ENCODE measurements at places on chromosomes 16 and 17.

- peak; percentile 32 for DNase-seq
Measured at GRCh38 chr17:63446753-63447470, 806 bp upstream of the CYB561 start.

GRCh38 chr17:48883171-48883570 is 9.4 kb upstream of the ATP5MC1 start:
- DNase-seq = no peak

- DNase-seq = no peak
Measured at GRCh38 chr16:71214746-71215381, 15.7 kb downstream of the HYDIN start.

DNA sequence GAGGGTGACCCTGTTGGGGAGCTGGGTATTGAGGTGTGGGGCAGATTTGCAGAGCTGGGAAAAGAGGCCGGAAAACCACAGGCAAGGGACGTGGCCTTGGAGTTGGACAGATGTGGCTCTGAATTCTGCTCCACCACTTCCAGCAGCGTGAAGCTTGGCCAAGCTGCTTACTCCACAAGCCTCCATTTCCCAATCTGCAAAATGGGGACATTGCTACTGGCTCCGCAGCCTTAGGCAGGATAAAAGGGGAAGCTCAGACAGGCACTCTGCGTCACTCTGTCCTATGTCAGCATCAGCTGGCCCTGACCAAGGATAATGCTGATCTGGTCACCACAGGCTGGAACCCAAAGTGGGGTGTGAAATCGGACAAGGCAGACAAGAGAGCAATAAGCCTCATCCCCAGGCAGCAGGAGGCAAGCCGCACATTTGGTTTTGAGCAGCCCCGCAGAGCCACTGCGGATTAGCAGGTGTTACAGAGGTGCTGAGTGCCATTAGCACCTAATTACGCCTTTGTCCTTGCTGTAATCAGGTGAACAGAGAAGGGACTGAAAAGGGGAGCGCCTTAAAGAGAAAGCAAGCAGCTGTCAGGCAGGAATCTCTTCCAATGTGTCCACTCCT is 54.8 kb downstream of the SDK2 start:
- no peak for DNase-seq

GRCh38 chr16:89409161-89409711 is 81.1 kb downstream of the ANKRD11 start:
- DNase-seq = no peak

DNA sequence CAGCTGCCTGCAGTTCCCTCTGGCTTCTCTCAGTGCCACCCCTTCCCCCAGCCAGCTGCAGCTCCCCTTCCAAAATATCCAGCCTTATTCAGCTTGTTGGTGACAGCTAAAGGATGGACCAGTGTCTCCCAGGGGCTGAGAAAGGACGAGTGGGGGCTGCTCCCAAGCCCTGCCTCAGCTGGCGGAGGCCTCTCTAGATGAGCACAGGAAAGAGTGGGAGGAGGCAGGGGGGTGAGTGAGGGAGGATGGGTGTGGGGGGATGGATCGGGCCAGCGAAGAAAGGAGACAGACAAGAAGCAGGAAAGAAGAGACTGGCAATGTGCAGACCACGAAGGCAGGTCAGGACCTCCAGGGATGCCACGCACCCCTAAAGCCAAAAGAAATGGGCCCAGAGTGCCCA is 17.5 kb downstream of the PIPOX start:
- no peak for DNase-seq

- no peak for DNase-seq
Measured at GRCh38 chr17:72804949-72805707, 287.4 kb downstream of the SLC39A11 start.

DNA sequence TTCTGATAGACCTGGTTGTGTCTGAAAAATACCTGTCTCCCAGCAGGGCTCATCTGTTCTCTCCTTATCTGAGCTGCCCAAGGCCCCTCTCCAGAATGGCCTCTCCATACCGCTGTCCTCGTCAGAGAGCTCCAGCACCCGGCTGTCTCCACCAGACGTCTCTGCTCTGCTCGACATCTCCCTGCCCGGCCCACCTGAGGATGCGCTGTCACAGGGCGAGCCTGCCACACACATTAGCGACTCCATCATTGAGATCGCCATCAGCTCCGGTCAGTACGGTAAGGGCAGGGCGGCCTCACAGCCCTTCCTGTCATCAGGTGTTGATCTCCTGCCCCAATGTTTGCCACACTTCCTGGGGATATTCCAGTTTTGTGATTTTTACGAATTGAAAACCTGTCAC is 10.2 kb upstream of the JPT2 start:
- DNase-seq = no peak

DNA sequence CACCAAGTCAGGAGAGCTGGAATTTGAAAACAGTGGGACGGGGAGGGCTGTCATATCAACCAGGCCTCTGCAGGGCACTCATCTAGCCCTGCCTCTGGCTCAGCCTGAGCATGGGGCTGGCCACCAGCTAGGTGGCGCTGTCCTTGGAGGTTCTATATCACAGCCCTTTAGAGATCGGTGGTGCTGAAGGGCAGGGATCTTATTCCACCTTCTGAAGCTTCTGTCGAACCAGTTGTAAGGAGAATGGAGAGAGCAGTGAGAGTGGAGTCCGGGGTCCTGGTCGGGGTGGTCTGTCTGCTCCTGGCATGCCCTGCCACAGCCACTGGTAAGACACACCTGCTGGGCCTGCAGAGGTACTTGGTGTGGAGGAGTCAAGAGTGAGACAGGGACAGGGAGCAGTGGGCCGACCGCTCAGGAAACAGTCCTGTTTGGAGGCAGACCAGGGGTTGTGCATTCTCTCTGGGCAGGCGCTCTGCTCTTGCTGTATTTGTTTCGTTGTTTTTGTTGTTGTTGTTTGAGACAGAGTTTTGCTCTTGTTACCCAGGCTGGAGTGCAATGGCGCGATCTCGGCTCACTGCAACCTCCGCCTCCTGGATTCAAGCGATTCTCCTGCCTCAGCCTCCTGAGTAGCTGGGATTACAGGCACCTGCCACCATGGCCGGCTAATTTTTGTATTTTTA is at the start of gene CES3:
CES3 (plus strand) TSS at position 202 of the 680 bp plus-strand sequence; CDS start at position 244, 42 bp downstream.
- peak; percentile 54 for DNase-seq

DNA sequence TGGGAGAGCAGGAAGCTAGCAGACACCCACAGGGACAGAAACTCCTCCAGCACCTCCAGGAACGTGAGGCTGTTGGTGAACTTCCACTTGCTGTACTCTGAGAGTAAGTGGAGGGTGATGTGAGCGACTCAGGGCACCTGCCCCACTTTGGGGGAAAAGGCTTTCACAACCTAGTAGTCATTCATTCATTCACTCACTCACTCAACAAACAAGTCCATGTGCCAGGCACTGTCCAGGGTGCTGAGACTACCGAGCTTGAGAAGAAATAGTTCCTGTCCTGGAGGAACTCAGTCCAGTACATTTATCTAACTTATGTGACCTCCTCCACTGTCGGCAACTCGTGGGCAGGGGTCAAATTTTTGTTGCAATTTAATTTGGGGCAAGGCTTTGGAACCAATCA is 26.6 kb downstream of the LGALS9 start:
- DNase-seq = no peak

DNA sequence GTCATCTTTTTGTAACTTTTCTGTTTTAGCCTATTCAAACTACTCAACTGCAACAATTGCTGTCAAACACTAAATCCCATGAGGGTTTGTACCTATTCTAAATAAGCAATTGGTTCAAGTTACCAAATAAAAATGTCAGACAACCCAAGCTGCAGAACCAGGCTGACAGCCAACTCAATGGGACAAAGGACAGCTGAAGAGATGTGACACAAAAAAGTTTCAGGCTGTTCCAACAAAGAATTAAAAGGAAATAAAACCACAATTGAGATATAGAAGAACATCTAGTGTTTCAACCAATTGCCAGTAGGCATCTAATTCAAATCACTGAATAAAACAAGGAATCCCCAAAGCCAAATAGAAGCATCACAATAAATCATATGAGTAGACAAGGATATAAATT is 49.3 kb downstream of the GRB7 start:
- DNase-seq = no peak

GRCh38 chr17:58329810-58330537 is 1.4 kb upstream of the TSPOAP1 start:
- DNase-seq = no peak

DNA sequence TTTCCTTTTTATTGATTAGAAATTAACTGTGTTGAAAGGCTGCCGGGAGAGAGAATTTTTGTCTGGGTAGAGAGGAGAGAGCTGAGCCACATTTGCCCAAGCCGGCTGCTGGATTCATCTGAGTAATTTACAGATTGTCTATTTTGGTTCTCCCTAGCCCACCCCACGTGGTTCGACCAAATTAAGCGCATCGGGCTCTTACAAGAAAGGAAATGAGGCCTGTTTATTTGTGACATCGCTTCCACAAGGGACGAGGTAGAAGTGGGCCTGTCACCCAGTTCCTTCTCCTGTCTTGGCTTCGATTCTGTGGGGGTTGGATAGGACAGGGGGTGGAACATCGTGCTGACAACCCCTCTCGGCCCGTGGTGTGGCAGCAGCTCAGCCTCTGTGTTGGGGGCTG is 42.9 kb downstream of the SYT17 start:
- no peak for DNase-seq

DNA sequence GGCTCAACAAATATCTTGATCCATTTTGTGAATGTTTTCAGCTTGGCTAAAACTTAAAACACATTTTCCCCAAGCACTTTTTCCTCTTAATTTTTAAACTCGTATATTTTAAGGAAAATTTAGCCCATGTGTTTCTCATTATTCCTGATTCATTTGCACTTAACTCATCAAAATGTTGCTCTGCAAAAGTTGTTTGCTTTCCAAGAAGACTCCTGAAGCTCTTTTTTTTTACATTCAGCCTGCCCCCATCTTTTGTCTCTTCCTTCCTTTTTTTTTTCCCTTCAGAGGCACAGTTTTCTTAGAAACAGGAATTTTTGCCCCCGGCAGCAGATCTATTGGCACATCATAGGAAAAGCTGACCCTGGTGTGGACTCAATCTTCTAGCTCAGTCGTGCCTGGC is 155.0 kb upstream of the SALL1 start:
- no peak for DNase-seq
